ENCODE measurements at places on chromosomes 5 and 9. TPM values are rescaled to one million over a fixed set of nuclear protein-coding genes. Genes with fewer than 3 reads are reported as not detected.

- no peak overlapping the region for H3K27ac ChIP-seq
- DNase-seq = no peak
- H3K4me3 ChIP-seq = no peak overlapping the region
Observed at GRCh38 chr5:10030219-10030831, 219.4 kb downstream of the ATPSCKMT start.

- H3K27ac ChIP-seq = no peak overlapping the region
- no peak overlapping the region for H3K4me3 ChIP-seq
- DNase-seq = no peak
- H3K36me3 ChIP-seq = no peaks in the 10 kb centered on the region
Observed at GRCh38 chr5:150114773-150115408, 28.5 kb upstream of the CSF1R start.

- H3K36me3 ChIP-seq = no peaks in the 10 kb centered on the region
- H3K4me1 ChIP-seq = peaks cover 22% of the 10 kb centered on the region
- peak; percentile 11 for DNase-seq
- peak overlapping the region; percentile 8 for H3K27ac ChIP-seq
Observed at GRCh38 chr5:137751869-137752491, 2.2 kb downstream of the HNRNPA0 start.

- no peak for DNase-seq
- H3K4me3 ChIP-seq = no peak overlapping the region
- H3K27ac ChIP-seq = no peak overlapping the region
- H3K36me3 ChIP-seq = no peaks in the 10 kb centered on the region
Observed at GRCh38 chr9:81622471-81623255, 66.7 kb downstream of the TLE1 start.

- H3K27me3 ChIP-seq = no peaks in the 10 kb centered on the region
- no peak overlapping the region for H3K27ac ChIP-seq
- no peak for DNase-seq
- no peaks in the 10 kb centered on the region for H3K4me1 ChIP-seq
Observed at GRCh38 chr5:105978011-105978410, 1692.7 kb downstream of the EFNA5 start.

GRCh38 chr9:35397216-35397698 lies 92.7 kb upstream of the RUSC2 start:
- no peaks in the 10 kb centered on the region for H3K4me1 ChIP-seq
- H3K36me3 ChIP-seq = peaks cover 8% of the 10 kb centered on the region
- H3K27ac ChIP-seq = no peak overlapping the region
- H3K4me3 ChIP-seq = no peak overlapping the region
- no peak for DNase-seq

- peaks cover 37% of the 10 kb centered on the region for H3K27me3 ChIP-seq
- no peak overlapping the region for H3K4me3 ChIP-seq
- no peak overlapping the region for H3K27ac ChIP-seq
- no peak for DNase-seq
- no peaks in the 10 kb centered on the region for H3K4me1 ChIP-seq
Observed at GRCh38 chr5:73488806-73489205, 9.4 kb upstream of the BTF3 start.

Gene PPP3R2
- polyA plus RNA-seq = not detected

Gene ECM2
- polyA plus RNA-seq = 0.09 TPM

Gene S100Z
- not detected for polyA plus RNA-seq

Data from naive B cell (primary cell).